SHP77 treated with DMSO at 0.1 percent for 48 hours (cell line): ENCODE measurements at places on chromosomes 16 and 17.
A peak's percentile ranks its signal among the peaks of the same experiment; 100 is the strongest.

DNA sequence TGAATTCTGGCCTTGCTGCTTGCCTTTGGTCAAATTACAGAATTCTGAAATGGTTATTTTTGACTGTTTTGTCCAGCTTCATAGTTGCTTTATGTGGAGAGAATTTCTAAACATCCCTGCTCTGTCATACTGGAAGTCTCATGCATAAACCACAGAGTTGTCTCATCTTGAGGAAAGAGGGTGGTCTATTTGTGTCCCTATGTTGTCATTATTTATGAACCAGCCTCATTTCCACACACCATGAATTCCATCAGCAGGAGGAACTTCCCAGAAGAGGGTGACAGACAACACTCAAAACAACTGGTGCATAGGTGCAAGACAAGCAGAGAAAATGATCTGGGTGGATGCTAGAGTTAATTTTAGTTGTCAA is 525.8 kb upstream of the GOT2 start:
- DNase-seq, result no peak

- DNase-seq, result no peak
These were observed 96.6 kb downstream of the NXN start for GRCh38 chr17:882827-883585.

GRCh38 chr16:78969721-78970120 is 630.8 kb downstream of the MAF start:
- no peak for DNase-seq

DNA sequence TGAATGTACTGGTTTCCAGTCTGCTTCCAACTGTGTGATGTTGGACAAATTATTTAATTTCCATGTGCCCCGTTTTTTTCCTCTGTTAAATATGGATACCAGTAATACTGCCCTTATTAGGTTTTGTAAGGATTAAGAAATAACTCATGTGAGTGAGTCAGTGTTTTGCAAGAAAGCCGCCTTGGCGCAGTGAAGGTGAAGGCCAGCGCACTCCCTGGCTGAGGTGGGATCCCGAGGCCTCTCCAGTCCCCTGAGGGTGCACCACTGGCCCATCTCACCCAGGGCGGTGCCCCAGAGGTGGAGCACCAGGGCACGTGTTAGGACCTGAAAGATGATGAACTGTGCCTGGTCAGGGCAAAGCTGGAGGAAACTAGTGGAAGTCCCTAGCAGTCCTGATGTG is 43.5 kb downstream of the PHKB start:
- no peak for DNase-seq

DNA sequence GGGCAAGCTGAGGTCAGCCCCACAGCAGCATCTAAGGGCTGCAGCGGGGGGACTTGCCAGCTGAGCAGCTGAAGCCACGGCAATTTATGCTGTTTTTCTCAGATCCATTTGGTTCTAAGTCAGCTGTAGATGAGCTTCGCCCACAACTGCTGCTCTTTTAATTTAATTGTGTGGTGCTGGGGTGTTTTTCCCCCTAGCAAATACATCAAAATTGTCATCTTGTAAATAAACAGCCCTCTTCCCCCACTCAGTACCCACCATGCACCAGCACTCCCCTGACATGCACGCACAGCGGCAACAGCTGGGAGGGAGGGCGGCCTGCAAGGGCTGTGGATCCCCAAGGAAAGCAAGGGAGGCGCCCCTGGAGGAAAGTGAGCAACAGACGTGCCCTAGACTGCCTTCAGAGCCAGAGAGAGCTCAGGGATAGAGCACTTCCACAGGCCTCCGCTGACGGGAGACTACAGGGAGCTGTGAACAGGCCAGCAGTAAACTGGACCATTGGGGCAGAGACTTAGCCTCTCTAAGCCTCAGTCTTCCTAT is 149.5 kb downstream of the TMEM132E start:
- no peak for DNase-seq

DNA sequence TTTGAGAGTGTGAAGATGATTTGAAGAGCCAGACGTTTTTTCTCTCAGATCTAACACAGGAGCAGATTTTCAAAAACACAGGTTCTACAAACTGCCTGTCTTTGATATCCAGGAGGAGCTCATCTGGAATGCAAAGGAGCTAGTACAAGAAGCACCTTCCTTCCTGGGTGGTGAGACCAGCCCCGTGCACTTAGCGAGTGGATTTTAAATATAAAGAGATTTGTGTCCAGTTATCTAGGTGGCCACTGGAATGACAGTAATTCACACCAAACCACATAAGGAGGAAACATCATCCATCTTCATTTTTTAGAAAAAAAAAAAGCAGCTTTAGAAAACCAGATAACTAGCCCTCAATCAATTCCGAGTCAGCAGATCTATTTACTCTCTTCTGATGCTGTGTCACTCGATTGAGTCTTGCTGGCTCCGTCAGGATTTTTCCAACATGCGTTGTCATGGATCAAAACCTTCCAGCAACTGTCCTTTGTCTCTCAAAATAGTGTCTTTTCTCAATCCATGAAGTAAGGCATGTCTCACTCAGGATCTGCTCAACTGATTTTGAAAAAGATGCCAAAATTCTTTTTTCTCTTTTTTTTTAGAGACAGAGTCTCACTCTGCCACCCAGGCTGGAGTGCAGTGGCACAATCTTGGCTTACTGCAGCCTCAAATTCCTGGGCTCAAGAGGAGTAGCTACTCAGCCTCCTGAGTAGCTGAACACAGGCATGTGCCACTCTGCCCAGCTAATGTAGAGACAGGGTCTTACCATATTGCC is 451.2 kb upstream of the PSMD7 start:
- DNase-seq, result no peak

DNA sequence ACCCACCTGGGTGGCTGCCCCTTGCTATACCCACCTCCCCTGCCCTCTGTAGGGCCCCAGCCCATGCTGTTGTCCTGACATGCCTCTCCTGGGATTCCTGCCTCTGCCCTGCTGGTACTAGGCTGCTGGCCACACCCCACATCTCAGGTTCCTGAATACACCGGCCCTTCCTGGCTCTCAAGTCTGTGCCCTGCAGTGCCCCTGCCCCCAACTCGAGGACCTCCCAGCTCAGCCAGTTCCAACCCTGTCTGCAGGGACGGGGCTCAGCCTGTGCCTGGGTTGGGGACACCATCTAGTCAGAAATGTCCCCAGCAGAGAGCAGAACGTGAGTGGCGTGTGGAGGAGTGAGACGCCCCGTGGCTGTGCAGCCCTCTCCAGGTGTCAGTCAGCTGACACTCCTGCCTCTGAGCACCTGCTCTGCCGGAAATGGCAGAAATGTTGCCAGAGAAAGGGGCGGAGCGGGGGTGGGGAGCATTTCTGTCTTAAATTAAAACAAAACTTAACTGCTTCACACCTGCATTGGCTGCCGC is 28.7 kb downstream of the ACSF3 start:
- peak; percentile 32 for DNase-seq
